AG08396 (cell line): ENCODE measurements at places on chromosomes 13 and 19.

GRCh38 chr19:3061182-3062161 is 823 bp downstream of the TLE5 start:
- DNase-seq: peak; percentile 75

GRCh38 chr19:24048261-24048660 is 38.7 kb upstream of the ZNF254 start:
- DNase-seq: no peak

DNA sequence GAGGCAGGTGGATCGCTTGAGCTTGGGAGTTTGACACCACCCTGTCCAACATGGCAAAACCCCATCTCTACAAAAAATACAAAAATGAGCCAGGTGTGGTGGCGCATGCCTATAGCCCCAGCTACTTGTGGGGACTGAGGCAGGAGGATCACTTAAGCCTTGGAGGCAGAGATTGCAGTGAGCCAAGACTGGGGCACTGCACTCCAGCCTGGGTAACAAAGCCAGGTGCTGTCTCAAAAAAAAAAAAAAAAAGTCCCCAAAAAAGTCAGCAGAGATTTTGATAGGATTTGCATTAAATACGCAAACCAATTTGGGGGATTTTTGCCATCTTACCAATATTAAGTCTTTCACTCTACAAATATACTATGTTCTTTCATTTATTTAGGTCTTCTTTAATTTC is 21.7 kb upstream of the RPL21 start:
- no peak for DNase-seq

DNA sequence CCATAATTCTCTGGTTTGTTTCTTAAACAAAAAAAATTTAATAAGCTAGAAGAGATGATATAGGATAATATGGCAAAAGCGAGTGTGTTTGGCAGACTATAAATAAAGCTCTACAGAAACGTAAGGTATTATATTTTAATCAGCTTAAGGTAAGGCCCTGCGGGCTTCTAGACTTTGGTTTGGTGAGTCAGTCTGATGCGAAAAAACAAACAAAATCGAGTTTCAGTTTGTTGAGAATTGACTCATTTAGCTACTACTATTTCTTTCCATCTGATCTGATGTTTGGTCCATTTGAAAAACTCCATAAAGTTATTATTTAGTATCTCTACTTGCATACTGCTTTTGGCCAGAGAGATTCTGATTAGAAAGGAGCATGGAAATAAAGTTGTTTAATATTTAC is 138.0 kb downstream of the MIPEP start:
- no peak for DNase-seq

DNA sequence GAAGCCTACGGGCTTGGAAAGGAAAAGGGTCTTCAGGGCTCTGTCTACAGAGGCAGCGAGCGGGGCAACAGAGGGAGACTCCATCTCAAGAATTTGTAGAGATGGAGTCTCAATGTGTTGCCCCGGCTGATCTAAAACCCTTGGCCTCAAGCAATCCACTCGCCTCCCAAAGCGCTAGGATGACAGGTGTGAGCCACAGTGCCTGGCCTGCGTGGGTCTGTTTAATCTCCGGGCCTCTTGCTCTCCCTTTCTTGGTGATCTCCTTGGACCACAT is 8.1 kb downstream of the RPS9 start:
- no peak for DNase-seq

- no peak for DNase-seq
Measured at GRCh38 chr19:47469363-47469700, 2.4 kb downstream of the SLC8A2 start.

DNA sequence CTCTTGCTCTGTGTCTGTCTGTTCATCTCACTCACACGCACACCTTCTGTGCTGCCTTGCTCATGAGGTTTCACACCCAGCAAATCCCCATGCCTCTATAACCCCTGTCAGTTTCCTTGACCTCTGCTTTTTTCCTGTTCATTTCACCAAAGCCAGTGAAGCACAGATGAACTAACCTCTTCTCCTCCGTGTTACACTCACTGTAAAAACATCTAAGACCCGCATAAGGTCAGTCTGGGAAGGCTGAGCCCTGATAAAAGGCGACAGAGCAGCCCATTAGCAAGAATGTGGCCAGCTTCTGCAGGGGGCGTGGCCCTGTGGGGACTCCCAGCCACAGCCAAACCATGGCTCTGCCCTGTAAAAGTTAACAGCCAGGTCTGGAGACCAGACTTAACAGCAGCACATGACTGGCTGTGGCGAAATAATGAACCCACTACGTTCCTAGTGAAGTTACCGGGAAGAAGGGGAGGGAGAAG is 42.8 kb upstream of the NPAS1 start:
- DNase-seq: peak; percentile 74

DNA sequence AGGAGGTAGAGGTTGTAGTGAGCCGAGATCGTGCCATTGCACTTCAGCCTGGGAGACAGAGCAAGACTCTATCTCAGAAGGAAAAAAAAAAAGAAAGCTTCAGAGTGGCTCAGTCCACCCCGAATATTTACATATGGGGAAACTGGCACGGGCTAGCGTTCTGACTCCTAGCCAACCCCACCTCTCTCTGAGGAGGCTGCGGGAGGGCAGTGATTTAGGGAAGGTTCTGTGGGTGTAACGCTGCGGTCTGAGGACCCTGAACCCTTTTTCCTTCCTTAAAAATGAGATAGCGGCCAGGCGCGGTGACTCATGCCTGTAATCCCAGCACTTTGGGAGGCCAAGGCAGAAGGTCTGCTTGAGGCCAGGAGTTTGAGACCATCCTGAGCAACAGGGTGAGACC is 5.0 kb downstream of the LRRC25 start:
- DNase-seq: no peak

DNA sequence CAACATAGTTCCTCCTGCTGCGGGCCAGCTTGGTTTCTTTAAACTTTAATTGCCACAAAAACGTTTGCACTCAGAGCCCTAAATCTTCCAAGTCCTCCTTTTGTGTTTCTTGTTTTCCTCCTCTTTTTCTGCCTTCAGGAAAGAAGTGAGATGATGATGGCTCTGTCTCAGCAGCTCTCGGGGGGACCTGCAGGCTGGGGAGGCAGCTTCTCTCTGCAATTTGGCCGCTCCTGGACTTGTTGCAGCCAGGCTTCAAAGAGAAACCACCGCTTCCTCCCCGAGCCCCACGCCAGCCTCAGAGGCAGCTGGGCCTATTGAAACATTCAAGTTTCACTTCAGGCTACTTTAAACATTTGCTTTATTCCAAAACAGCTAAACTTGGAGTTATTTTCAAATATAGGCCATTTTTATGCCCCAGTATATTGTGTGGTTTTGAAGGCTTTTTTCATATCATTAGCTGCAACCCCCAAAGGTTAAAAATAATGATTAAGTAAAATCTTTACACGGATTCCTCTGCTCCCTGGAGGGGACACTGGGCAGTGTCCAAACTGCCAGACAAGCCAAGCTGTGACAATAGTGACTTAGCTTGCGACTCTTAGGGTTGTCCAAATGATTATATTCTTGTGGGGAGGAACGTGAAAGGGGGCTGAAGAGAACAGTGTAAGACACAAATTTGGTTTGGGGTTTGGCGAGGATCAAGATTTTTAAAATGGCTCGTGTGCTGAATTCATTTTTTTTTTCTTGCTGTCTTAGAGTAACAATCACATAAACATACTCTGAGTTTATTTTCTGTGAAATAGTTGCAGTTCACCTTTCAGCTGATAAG is 330.8 kb downstream of the DLEU7 start:
- peak; percentile 57 for DNase-seq

- DNase-seq: peak; percentile 63
Measured at GRCh38 chr13:49220036-49220855, at the start of gene MLNR. Gene MLNR (plus strand): TSS chr13:49220338. CDS start chr13:49220338, 0 bp downstream.

DNA sequence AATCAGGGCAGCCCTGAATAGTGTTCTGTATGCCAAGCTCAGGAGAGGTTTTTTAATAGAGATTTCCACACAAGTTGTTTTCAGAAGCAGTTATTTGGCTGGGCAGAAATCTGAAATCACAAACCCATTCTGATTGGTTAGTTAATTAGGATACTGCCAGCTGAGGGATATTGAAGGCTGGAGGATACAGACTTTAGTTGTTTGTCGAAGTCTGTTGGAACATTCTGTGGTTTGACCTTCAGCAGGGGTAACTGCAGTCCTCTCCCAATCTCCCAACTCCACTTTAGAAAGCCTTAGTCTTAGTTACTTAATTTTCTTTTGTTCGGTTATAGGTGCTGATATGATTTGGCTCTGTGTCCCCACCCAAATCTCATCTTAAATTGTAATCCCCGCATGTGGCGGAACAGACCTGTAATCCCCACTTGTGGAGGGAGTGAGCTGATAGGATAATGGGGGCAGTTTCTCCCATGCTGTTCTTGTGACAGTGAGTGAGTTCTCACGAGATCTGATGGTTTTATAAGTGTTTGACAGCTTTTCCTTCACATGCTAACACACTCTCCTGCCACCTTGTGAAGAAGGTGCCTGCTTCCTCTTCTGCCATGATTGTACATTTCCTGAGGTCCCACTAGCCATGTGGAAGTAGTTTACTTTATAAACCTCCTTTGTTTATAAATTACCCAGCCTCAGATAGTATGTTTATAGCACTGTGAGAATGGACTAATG is 169.2 kb downstream of the GPC5 start:
- DNase-seq: no peak

GRCh38 chr19:17069193-17069592 is 6.1 kb downstream of the HAUS8 start:
- DNase-seq: no peak
